NCI-H226 (cell line): ENCODE measurements at places on chromosomes 7 and 10.
A peak's percentile ranks its signal among the peaks of the same experiment; 100 is the strongest.

GRCh38 chr10:52729271-52730104 lies 43.1 kb downstream of the MBL2 start:
- DNase-seq, result no peak

GRCh38 chr10:1932692-1933094 lies 195.4 kb upstream of the ADARB2 start:
- DNase-seq, result no peak

GRCh38 chr7:112433289-112433688 lies 17.0 kb upstream of the IFRD1 start:
- no peak for DNase-seq

GRCh38 chr7:46207931-46208634 lies 287.0 kb upstream of the IGFBP3 start:
- no peak for DNase-seq

- DNase-seq, result no peak
Measured at GRCh38 chr10:50605951-50606270, 17.8 kb downstream of the SGMS1 start.

GRCh38 chr7:25543210-25543609 lies 314.9 kb upstream of the NPVF start:
- no peak for DNase-seq

DNA sequence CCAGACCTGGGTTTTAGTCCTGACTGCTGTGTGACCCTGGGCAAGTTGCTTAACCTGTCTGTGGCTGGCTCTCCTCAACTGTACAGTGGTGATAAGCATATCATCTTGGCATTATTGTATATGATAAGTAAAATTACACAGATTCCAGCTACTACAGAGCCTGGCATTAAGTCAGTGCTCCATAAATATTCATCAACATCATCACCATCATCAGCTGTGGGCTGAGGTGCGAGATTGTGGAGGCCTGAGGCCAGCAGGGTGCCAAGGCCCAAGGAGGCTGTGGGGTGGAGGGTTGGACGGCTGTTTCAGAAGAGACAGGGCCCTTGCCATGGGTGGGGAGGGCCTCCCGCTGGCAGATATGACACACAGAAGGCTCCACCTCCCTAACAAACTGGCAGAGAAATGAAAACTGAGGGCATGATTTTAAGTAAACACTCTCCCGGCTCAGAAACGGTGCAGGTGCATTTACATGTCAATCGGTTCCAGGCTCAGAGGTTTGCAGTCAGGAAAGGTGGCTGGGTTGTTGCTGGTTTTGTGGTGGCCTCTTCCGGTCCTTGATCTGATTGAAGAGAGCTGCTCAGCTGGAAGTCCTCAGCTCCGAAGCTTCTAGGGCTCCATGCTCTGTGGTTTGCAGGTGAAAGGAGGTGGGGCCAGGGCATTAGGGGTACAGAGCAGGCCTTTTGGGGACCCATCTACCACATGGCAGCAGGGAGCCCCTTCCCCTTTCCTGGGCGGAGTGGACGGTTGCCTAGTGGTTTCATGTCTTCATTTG lies 10.2 kb downstream of the CRYGN start:
- peak; percentile 72 for DNase-seq
